ENCODE measurements at places on chromosomes 5 and 9. TPM values are rescaled to one million over a fixed set of nuclear protein-coding genes. Genes with fewer than 3 reads are reported as not detected.

The SPAAR gene
- total RNA-seq: 17.3 TPM

The ADAM19 gene
- 1.1 TPM for total RNA-seq

The KCNN2 gene
- total RNA-seq: not detected

The GFPT2 gene
- total RNA-seq: 5.4 TPM

The AQP7 gene
- total RNA-seq: 92.1 TPM

- no peak for DNase-seq
Observed at GRCh38 chr9:31839273-31839672, 545.2 kb upstream of the ACO1 start.

DNA sequence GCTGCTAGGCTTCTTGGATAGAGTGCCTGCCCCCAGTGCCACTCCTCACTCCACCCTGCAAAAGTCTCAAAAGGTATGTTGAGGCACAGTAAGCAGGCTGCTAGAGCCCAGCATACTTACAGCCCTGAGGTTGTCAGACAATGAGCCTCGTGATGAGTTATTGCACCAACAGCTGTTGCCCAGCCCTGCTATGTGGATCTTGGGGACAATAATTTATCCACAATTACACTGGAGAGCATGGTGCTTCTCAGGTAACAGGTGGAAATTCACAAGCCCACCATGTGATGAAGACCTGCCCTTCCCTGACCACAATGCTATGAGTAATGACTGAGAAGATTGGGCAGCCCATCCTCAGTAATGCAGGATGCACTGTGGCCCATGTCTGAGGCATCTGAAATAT lies 36.5 kb downstream of the KCNIP1 start:
- DNase-seq: no peak

GRCh38 chr9:131264231-131264630 lies 12.1 kb downstream of the FAM78A start:
- peak; percentile 47 for DNase-seq

DNA sequence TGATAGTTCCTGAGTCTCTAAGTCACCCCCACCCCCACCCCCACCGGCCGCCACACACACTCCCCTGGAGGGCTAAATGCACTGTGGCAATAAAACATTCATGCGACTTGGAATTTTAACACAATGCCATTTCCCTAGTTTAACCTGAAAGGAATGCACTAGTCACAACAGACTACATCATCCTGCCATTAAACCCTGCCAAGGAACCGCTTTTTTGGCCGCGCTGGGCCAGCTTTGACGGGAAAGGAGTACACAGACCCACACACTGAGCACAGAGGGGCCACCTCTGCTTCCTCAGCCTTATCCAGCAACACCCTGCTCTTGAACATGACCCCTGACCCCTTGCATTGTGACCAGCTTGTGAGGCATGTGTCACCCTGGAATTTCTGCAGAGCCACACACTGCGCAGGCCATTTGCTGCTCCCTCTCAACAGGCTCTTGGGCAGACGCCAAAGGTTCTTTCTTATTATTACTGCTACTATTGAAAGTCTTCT lies 165.3 kb downstream of the BNC2 start:
- peak; percentile 59 for DNase-seq

GRCh38 chr5:175597718-175598117 lies 60.2 kb upstream of the HRH2 start:
- no peak for DNase-seq

GRCh38 chr9:69357030-69357775 lies 32.2 kb downstream of the ENTREP1 start:
- DNase-seq: no peak

DNA sequence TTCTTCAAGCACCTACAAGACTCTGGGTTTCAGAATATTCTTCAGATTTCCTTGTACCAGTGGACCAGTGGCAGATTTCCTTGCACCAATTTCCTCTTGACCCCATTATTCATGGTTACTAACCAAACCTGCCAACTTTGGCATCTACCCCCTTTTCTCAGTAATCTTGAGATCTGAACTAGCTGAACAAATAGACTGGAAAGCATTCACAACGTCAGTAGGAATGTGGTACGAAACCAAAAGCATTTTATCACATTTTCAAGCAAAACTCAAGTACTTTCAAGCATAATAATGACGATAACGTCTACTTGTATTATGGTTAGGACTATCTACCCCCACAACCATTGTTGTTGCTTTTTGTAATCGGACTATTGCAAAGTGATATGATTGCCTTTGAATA lies 1217.3 kb downstream of the PTPRD start:
- DNase-seq: no peak

- DNase-seq: no peak
Observed at GRCh38 chr9:83992407-83992806, 11.8 kb downstream of the RMI1 start.

GRCh38 chr5:15510831-15511230 lies 10.9 kb downstream of the FBXL7 start:
- no peak for DNase-seq

- DNase-seq: no peak
Observed at GRCh38 chr5:138694146-138694545, 59.1 kb upstream of the CTNNA1 start.

- DNase-seq: no peak
Observed at GRCh38 chr9:108423433-108423832, 432.4 kb downstream of the ACTL7B start.

- no peak for DNase-seq
Observed at GRCh38 chr5:158422653-158423515, 563.9 kb upstream of the CLINT1 start.
